Neural progenitor cell (in vitro differentiated cells): ENCODE measurements at places on chromosomes 5 and 9.

GRCh38 chr9:13461414-13461991 lies 182.0 kb upstream of the MPDZ start:
- DNase-seq, result no peak

DNA sequence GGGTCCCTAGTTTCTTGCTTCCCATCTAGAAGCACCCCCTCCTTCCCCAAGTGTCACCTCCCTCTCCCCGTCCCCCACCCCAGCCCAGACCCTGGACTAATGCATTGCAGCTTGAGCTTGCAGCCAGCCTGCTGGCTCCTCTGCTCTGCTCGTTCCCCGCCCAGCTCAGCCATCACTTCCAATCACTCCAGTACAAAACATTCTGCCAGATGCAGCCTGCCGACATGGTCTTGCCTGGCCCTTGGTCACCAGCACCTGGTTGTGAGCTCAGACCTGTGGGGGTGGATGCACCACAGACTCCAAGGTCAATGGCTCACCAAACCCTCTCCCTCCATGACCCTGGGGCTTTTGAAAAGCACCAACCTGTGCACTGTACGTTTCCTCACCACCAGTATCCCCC lies 172.9 kb upstream of the SMIM23 start:
- DNase-seq, result no peak

- DNase-seq, result no peak
Observed at GRCh38 chr9:2764353-2764752, 47.0 kb downstream of the KCNV2 start.

- DNase-seq, result peak; percentile 64
Observed at GRCh38 chr9:113621309-113621791, 157.8 kb downstream of the RGS3 start.

- no peak for DNase-seq
Observed at GRCh38 chr5:132046880-132047299, 13.6 kb upstream of the IL3 start.

- DNase-seq, result peak; percentile 97
Observed at GRCh38 chr9:97307091-97307490, 368 bp upstream of the CCDC180 start.

GRCh38 chr5:40134883-40135520 lies 544.7 kb upstream of the PTGER4 start:
- no peak for DNase-seq

GRCh38 chr9:81538890-81539289 lies 150.5 kb downstream of the TLE1 start:
- no peak for DNase-seq

DNA sequence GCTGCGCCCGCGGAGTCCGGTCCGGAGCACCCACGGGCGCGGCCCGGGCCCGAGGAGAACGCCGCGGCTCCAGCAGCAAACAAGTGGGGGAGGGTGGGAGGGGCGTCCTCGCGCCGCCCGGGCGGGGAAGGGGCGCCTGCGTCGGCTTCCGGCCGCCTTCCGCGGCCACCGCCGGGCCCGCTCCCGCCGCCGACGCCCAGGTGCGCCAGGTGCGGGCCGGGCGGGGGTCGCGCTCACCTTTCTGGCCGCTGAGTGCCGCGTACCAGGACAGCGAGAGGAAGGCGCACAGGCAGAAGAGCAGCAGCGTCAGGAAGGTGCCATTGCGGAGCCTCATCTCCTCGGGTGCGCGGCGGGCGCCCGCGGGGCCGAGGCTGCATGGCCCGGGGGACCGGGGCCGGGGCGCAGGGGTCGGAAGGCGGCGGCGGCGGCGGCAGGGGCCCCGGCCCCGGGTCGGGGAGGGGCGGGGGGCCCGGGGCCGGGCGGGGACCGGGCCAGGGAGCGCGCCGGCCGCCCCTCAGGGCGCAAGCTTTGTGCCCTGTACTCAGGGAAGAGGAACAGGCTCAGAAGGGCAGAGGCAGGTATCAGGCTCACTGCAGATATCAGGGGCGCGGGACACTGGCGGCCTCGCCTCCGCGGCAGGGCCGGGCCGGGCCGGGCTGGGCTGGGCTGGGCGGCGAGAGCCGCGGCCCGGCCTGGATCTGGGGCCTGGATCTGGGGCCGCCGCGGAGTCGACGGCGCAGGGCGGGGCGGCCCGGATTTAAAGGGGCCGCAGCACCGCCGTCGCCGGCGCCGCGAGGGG lies at the start of gene MGAT4B:
Gene MGAT4B (minus strand): TSS at position 617 of the 799 bp plus-strand sequence. CDS start 283 bp downstream, at position 334.
- peak; percentile 89 for DNase-seq

- DNase-seq, result no peak
Observed at GRCh38 chr5:474840-475661, 32.1 kb downstream of the EXOC3 start.

- DNase-seq, result peak; percentile 92
Observed at GRCh38 chr9:130665431-130666392, 1.3 kb downstream of the PRDM12 start.

GRCh38 chr5:154374264-154374663 lies 71.5 kb upstream of the SAP30L start:
- no peak for DNase-seq

- peak; percentile 86 for DNase-seq
Observed at GRCh38 chr9:128552744-128553440, 505 bp downstream of the SPTAN1 start.

GRCh38 chr5:54317511-54318260 lies 7.3 kb upstream of the ARL15 start:
- DNase-seq, result no peak

DNA sequence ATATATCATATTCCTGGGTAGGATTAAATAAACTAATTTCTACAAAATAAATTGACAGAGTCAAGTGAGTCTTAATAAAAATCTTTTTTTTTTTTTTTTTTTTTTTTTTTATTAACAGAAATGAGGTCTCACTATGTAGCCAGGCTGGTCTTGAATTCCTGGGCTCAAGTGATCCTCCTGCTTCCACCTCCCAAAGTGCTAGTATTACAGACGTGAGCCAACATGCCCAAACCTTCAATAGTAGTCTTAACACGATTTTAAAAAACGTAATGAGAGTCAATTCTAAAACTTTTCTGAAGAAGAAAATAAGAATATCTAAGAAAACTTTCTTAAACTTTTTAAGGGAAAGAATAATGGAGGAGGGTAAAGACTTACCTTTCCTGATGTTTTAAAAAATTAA lies 84.2 kb downstream of the YIPF5 start:
- no peak for DNase-seq

DNA sequence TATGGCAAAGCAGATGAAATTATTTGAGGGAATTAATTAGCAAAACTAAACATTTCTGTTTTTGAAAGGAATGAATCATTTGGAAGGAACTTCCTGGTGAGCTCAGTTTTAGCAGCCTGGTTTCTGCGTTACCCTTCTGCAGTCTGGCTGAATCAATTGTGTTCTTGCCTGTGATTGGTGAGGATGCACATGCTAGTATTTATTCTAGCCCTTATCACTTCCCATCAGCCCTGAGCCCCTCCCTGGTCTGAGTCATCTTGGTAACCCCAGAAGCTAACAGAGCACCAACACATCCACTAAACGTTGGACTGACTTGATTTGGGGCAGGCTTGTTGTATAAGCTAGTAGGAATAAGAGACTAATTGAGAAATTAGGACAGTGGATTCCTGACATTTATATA lies 6.6 kb downstream of the TJP2 start:
- no peak for DNase-seq

DNA sequence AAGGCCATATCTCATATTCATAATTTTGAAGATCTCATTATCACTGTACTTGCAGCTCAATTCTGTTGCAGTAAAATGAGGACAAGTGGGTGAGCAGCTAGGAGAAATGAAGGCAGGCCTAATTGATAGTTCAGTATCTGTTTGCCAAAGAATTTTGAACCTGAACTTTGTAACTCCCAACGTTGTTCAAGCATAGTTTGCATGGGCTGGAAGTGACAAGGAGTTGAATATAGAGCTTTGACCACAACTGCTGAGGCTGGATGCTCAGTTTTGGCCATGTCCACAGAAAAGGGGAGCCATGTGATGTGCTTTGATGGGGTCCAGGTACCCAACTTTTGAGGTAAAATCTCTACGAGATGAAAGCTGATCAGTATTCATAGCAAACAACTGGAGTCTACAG lies 177.5 kb downstream of the NXNL2 start:
- DNase-seq, result no peak

GRCh38 chr5:15502208-15502607 lies 2.2 kb downstream of the FBXL7 start:
- DNase-seq, result no peak

DNA sequence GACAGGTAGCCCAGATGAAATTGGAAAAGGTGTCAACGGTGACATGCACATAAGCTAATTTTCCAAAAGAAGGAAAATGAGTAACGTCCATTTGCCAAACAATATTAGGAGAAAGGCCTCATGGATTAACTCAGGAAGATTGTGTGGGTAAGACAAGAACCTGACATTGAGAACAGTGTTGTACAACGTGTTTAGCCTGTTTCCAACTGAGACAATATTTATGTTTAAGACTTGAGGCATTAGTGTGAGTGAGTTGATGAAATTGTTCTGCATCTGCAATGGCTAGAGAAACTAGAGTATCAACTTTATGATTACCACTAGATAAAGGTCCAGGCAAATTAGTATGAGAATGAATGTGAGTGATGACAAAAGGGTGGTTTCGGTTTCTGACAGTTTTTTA lies 191.3 kb upstream of the RAI14 start:
- DNase-seq, result no peak

- DNase-seq, result no peak
Observed at GRCh38 chr5:146921225-146921624, 42.7 kb upstream of the PPP2R2B start.

DNA sequence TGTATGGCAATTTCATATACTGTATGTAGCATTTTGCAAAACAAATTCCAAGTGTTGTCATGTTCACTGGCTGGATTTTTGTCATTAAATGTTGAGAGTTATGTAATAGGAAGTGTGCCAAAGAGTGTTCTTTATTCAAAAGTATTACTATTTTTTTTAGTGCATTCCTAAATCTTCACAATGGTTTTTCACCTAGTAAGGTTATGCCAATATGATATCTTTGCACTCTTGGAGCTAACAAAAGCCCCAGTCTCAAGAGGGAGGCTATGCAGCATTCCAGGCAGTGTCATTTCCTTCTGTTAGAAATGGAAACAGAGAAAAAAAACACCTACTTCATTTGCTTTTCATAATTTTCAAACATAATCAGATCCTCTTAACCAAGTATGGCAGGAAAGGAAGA lies 5.1 kb upstream of the SSBP2 start:
- no peak for DNase-seq

DNA sequence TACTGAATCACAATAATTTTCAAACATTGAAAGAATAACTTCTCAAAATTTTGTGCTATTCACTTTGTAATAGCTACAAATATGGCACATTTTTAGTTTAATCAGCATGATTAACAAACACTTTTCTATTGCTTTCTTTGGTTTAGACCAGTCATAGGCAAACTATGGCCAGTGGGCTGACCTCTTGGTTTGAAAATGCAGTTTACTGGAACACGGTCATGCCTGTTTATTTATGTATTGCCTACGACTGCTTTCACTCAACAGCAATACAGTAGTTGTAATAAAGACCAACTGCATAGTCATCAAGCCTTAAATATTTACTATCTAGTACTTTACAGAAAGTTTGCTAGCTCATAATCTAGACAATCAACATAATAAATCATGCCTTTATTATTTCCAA lies 810.8 kb downstream of the TLE1 start:
- no peak for DNase-seq

GRCh38 chr5:96703384-96703920 lies 41.3 kb downstream of the CAST start:
- DNase-seq, result peak; percentile 9

DNA sequence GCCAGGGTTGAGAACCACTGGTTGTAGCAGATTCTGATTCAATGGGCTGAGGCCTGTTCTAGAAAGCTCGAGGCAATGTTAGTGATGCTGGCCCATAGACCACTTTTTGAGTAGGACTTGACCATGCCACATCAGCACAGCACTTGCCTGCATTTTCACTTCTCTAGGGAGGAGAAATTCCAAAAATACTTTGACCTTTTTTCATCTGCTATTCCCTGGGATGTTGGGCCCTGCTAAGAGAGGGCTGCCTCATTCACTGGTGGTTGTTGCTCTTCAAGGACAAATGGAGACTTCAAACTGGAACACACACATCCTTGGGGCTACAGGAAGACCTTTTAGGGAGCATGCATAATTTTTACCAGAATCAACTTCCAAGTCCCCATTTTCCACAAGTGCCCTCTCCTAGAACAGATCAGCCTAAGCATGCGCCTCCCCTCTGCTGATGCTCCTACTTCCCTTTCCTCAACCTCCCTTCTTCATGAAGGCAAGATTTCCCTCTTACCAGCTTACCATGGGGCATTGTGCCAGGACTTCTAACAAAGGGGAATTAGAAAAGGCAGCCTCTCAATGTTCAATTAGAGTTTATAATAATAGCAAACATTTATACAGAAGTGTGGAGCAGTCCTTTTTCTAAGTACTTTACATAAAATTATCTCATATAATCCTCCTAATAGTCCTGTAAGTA lies 12.7 kb upstream of the TGFBI start:
- DNase-seq, result no peak

- no peak for DNase-seq
Observed at GRCh38 chr9:127806871-127807270, 4.2 kb downstream of the FPGS start.
